Stimulated activated CD8-positive, alpha-beta memory T cell treated with anti-CD3 and anti-CD28 coated beads, Interleukin-15, amount 100 ng/mL, for 1 hour (primary cell): ENCODE measurements at places on chromosomes 1 and 21.

GRCh38 chr1:10530281-10530740 is 55.6 kb downstream of the PEX14 start:
- DNase-seq = no peak

GRCh38 chr1:187921426-187921825 is 1092.7 kb downstream of the PLA2G4A start:
- no peak for DNase-seq

DNA sequence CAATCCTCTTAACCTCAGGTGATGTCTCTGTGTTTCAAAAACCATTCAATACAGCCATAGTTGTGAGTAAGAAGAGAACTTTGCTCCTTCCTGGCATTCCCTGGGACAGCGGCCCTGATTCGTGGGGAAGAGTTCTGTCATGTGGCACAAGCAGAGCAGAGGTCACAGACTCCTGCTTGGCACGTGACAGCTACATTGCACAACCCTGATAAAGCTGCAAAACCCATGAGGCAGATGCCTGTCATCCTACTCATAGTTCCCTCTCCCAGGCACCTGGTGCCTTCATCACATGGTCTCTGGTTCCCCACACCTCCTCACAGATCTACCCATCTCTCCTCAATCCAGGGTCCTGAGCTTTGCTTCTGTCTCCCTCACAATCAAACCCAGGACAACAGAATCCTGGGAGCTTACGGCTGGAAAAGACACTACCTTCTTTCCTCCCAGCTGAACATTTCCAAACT is 70.8 kb downstream of the PLPP3 start:
- DNase-seq = no peak

- no peak for DNase-seq
These were observed 466.2 kb upstream of the PBX1 start for GRCh38 chr1:164092603-164093353.

DNA sequence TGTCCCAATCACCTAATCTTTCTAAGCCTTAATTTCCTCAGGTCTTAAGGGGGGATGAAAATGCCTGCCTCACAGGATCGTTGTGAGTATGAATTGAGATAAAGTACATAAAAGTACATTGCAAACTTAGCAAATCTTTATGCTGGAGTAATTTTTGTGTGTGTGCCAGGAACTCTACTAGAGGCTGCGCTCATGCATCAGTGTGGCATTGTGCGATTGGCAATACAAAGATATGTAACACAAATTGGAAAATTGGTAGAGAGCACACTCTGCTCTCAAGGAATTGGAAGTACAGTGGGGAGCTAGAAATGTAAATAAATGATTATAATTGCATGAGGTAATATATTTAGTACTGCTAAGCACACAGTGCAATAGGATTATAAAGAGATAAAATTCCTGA is 398.3 kb downstream of the DUSP10 start:
- DNase-seq = no peak

- no peak for DNase-seq
These were observed 315.7 kb downstream of the TPR start for GRCh38 chr1:186059311-186059710.

DNA sequence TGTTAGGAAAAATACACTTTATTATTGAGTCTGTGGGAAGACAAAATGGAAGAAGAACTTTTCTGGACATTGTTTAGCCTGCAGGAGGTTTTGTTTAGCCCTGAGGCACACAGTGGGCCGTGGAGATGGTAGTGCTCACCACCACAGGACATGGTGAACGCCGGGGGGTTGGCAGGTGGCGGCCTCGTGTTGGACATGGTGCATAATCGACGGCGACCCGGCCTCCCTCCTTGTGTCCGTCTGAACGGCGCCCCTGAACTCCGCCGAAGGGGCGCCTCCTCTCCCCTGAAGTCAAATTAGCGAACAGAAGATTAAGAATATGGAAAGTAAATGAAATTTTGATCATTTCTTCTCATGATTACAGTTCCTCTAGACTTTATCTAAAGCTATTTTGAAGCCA is 126.4 kb downstream of the PCBP3 start:
- DNase-seq = no peak

GRCh38 chr1:54549181-54549924 is 1.3 kb downstream of the ACOT11 start:
- DNase-seq = no peak

DNA sequence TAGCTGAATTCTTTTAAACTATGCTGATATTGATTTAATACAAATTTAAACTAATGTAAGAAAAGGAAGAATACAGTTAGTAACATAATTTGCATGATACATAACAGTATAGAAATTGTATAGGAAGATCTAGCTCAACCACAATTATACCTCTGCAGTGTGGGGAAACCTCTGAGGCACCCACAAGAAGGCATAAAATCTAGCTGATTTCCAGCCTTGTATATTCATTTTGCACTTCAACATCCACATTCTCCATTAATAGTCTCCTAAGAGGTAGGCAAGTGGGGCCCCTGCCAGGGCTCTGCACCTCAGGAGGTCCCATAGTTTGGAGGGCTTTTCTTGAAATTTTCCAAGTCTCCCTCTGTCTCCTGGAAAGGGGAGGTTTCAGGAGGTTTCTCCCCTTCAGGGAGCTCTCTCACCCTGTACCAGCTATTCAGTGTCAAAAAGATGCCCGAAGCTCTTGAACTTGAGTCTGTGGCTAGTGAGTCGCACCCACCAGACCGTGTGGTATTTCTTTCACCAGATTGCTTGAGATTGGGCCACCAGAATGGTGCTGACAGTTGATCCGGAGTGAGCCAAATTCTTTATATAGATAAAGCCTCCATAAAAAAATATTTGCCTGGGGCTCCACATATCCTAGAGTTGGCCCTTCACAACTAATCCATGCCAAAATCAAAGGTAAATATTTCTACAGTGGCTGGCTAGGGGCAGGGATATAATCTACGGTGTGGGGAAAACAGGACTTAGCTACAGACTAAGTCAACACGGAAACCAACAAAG is 108.2 kb downstream of the TIAM1 start:
- no peak for DNase-seq
